ENCODE measurements at places on chromosomes 13 and 19. TPM values are rescaled to one million over a fixed set of nuclear protein-coding genes. Genes with fewer than 3 reads are reported as not detected.

Gene ITPKC
- 16.7 TPM for total RNA-seq

Gene POGLUT2
- 18.0 TPM for total RNA-seq

Gene ZNF471
- 1.4 TPM for total RNA-seq

Gene IGLON5
- total RNA-seq = not detected

Gene LRRC63
- total RNA-seq = not detected

Gene IL11
- total RNA-seq = not detected

Gene POU4F1
- total RNA-seq = 0.11 TPM
